ENCODE measurements at places on chromosomes 16 and 17.

- DNase-seq: peak; percentile 64
Measured at GRCh38 chr17:29565643-29566472, 979 bp downstream of the ABHD15 start.

DNA sequence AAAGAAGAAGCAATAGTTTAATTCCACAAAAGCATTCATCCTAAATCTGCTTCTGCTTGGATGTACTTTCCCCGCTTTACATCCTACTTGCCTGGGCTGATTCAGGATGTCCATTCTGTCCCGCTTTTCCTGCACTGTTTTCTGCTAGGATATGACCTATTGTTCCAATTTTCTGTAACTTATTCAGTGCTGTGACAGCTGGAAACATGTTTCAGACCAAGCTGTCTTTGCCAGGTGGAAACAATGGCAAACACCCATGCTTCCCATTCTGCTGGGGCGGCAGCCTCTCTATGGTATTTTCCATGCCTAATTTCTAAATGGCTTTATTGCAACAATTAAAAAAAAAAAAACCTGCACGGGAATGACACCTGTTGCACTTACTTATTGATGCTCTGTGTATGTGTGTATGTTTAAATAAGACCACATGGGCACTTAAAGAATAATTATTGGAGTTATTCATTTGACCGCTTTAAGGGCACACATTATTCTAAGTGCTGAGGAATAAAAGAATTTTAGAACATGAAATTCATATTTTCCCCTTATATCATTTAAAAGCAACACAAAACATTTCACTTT is 21.0 kb downstream of the COQ7 start:
- DNase-seq: no peak

GRCh38 chr16:70740914-70741782 is 55.3 kb upstream of the MTSS2 start:
- no peak for DNase-seq

DNA sequence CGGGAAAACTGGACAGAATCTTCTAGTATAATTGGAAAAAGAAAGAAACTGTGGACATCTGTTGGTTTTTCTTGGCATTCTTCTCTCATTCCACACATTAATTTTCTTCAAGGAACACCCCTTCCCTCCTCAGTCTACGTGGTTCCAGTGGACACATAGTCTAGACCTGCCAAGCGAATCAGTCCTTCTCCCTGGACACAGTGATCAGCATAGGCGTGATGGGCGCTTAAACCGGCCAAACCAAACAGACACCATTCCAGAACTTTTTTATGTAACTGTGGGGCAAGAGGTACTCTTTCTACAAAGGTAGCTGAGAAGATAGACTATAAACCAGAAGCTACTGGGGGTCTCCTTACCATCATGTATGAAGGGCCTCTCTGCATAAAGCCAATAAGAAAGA is 121.8 kb upstream of the COX10 start:
- no peak for DNase-seq

- no peak for DNase-seq
Measured at GRCh38 chr16:81136390-81137335, 40.5 kb upstream of the GCSH start.

GRCh38 chr17:82283208-82283749 is 9.8 kb upstream of the CSNK1D start:
- DNase-seq: no peak

DNA sequence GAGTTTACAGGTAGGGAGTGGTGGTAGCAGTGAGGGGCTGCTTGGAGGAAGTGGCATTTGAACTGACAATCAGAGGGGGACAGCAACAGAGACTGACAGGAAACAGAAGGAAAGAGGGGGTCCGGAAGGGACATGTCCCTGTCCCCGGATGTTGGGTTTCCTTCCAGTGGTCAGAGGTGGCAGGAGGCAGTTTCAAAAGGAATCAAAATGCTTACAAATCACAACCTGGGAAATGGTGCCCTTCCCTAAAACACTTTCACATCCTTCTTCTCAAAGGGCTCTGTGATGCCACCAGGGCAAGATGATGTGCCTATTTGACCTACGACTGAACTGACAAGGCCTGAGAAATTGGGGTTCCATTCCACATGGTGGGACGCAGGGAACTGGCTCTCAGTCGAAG is 19.7 kb downstream of the ADGRG1 start:
- no peak for DNase-seq

- no peak for DNase-seq
Measured at GRCh38 chr17:5446786-5447185, 7.8 kb upstream of the C1QBP start.

DNA sequence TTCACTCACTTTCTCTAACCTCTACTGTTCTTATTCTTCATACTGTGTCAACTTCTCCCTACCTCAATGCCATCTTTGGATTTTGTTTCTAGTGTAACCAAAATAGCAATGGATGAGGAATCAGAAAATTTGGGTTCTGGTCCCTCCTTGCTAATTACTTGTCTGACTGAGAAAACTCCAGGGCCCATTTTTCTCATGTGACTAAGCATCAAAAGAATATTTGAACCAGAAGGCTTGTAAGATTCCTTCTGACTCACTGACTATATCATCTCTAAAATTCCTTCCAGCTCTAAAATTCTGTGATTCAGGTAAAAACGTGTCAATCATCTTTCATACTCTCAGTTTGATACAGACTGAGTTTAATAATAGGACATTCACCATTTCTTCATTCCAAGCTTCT is 57.9 kb downstream of the BRIP1 start:
- DNase-seq: no peak

- no peak for DNase-seq
Measured at GRCh38 chr16:50300942-50301625, 34.7 kb downstream of the ADCY7 start.

GRCh38 chr16:29230671-29231096 is 175.8 kb downstream of the NPIPB11 start:
- no peak for DNase-seq

DNA sequence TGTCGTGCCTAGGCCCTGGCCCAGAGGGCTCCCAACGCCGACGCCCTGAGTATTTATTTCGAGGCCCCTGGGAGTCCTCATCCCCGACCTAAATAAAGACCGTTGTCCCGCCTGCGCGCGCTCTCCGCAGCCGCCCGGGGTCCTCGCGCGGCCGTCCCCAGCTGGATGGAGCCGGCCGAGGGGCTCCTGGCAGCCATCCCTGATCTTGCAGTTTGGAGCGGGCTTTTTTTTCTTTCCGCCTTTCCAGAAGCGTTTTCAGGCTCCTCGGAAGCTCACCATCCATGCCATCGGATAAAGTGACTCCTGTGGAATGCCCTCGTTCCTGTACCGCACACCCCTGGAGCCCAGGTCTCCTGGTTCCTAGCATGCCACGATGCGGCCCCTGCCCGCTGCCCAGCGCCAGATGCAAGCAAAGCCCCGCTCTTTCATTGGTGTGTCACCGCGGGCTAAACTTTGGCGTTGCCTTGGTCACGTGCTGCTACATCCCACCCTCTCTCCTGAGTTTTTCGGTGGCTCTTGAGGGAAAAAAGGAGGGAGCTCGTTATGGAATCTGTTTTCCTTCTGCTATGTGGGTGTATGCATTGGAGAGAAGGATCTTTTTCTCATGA is 716 bp downstream of the TMEM94 start:
- DNase-seq: no peak

GRCh38 chr16:15649727-15650018 is 372 bp upstream of the NDE1 start:
- DNase-seq: no peak

DNA sequence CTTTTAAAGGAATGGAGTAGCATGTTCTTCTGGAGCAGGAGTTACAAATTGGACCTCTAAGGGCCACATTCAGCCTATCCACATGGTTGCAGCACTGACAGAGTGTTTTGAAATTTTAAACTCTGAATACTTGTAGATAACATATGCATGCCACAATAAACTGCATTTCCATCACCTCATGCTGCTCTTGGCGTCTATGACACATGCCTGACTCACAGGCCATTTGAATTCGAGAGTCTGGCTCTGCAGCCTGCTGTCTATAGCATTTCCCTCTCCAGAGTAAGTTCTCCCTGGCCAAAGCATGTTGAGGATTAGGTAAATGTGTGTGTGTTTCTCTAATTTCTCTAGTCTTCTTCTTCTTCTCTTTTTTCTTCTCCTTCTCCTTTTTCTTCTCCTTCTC is 28.7 kb upstream of the MYOCD start:
- DNase-seq: no peak

GRCh38 chr17:17455173-17455572 is 21.6 kb upstream of the MED9 start:
- no peak for DNase-seq

- DNase-seq: no peak
Measured at GRCh38 chr16:50244140-50244503, 22.2 kb upstream of the ADCY7 start.

DNA sequence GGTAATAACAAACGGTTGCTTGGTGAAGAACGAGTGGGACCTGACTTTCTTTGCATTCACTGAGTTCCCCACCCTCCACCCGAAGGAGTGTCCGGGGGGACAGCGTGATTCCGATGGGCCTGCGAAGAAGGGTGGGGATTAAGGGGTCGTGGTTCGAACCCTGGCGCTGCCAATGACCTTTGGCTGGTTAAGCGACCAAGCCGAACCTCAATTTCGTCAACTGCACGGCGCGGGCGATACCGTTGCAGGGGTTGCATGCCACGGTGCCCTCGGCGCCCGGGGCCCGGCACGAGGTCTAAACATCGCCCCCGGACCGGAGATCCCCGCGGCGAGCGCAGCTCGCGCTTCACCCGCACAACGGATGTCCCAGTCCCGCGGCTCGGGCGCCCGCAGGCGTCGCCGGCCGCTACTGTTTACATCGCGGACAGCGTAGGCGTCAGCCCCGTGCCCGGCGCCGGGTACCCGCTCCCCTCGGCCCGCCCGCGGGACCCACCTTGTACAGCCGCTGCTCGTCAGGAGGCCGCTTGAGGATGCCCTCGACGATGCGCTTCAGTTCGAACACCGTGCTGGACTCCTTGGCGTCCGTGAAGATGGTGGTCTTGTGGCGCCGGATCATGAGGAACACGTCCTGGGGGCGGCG is 460 bp downstream of the ELOB start:
- DNase-seq: peak; percentile 40

DNA sequence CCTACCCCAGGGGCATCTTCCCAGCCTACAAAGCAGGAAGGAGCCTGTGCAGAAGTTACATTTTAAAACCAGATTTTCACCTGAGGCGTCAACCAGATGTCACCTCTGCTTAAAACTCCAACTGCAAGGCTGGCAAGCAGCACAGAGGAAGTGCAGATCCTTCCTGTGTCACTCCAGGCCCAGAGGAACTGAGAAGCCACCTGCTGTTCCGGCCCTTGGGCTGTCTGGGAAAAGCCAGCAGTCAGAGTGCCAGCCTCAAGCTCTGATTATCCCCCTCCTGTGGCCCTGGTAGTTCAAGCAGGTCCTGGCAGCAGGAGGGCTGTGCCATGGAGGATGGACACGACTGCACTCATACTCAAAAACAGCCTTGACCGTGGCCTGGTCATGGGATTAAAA is 10.2 kb downstream of the POLR2C start:
- DNase-seq: no peak

DNA sequence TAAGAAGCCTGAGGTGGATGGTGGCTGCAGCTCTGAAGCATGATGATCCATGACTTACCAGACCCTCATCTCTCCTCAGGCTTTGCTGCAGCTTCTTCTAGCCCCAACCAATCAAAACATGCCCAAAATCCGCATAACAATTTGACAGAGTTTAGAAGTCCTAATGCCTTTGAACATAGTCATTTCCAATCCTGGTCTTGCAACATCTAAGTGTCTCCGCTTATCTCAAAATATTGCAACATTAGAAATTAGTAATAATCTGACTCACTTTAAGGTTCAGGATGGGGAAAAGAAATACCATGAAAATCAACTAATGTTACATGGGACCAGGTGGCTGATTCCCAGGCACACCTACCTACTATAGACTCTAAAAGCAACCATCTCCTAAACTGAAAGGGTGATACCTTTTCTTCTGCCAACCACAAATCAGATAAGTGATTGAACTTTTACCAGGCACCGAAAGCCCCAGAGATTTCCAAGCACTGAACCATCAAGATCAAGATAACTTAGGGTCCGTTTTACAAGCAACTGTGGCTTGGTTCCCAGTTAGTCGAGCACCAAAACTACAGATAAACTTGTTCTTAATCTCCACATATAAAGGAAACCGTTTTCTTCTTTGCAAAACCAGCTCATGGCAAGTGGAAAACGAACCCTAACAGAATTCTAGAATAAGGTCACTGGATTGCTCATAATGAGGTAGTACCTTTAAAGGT is 14.0 kb downstream of the ERN1 start:
- no peak for DNase-seq

GRCh38 chr16:65743558-65743957 is 621.7 kb upstream of the CDH11 start:
- DNase-seq: no peak

- DNase-seq: no peak
Measured at GRCh38 chr16:10296956-10297340, 88.9 kb upstream of the ATF7IP2 start.

DNA sequence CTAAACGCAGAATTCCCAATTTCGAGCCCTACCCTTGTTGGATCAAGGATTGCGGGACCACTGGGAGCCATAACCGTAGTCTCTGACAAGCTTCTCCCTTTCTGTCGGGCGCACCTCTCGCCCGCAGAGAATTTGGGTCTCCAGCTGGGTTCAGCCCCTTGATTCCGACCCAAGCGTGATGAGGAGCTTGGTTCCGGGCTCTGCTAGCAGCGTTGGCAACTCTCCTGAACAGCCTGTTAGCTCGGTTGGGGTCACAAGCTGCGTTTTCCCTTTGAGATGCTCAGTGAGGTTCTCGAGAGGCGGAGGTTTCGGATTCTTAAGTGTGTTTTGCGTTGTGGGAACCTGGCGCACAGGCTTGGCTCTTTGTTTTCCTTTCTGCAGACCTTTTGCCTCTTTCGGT is 655 bp downstream of the ATXN1L start:
- DNase-seq: peak; percentile 17

GRCh38 chr16:60755907-60756306 is 1280.3 kb downstream of the CDH8 start:
- DNase-seq: no peak

DNA sequence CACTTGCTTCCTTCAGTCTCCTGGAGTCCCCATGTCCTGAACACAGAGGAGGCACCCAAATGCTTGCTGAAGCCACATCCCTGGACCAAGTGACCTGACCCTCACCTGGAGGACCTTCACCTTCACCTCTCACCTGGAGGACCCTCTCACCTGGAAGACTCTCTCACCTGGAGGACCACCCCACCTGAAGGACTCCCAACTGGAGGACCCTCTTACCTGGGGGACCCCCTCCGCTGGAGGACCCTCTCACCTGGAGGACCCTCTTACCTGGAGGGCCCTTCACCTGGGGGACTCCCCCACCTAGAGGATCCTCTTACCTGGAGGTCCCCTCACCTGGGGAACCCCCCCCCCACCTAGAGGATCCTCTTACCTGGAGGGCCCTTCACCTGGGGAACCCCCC is 573 bp upstream of the CDK10 start:
- DNase-seq: no peak

- no peak for DNase-seq
Measured at GRCh38 chr17:50731575-50732460, 12.4 kb downstream of the LUC7L3 start.

DNA sequence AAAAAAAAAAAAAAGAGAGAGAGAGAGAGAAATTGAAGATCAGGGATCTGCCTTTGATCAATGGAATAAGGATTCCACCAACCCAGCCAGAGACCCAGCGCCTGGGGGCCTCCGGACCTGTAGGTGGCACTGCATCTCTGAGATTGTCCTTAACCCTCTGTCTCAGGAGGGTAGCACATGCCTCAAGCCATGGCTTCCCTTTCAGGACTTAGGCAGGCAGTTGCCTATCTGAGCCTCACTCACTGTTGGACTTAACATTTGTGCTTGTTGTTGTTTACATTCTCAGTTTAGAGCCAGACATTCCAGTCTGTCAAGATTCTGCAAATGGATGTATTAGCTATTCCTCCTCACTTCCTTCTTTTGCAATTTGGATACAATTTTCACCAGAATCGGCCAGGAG is 5.1 kb upstream of the SCNN1B start:
- DNase-seq: no peak
